ENCODE measurements at places on chromosomes 2 and 18.

GRCh38 chr18:76938619-76939018 is 116.3 kb downstream of the ZNF236 start:
- H3K4me3 ChIP-seq: no peak overlapping the region
- H3K27ac ChIP-seq: no peak overlapping the region
- no peaks in the 10 kb centered on the region for H3K4me1 ChIP-seq
- H3K27me3 ChIP-seq: no peaks in the 10 kb centered on the region
- peaks cover 13% of the 10 kb centered on the region for H3K36me3 ChIP-seq
- DNase-seq: no peak

DNA sequence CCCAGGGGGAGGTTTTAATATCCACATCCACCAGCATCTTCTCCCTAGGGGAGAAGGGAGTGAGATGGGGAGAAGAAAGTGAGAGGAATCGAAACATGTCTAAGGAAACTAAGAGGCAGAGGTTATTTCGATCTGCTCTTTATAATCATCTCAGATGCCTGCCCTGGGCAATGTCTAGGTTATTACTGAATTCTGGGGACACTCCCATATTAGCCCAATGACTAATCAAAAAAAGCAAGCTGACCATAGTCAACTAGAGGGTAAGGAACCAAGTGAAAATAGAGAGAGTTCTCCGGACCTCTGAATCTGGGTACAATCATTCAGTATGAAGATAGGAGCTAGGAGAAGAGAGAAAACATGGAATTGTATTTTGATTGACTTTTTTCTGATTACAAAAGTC is 56.7 kb upstream of the EML4 start:
- H3K36me3 ChIP-seq: no peaks in the 10 kb centered on the region
- no peak overlapping the region for H3K27ac ChIP-seq
- no peaks in the 10 kb centered on the region for H3K27me3 ChIP-seq
- peaks cover 17% of the 10 kb centered on the region for H3K4me1 ChIP-seq

GRCh38 chr2:96502891-96503636 is 2.1 kb downstream of the NEURL3 start:
- H3K4me1 ChIP-seq: peaks cover 35% of the 10 kb centered on the region
- H3K27ac ChIP-seq: no peak overlapping the region
- H3K27me3 ChIP-seq: peaks cover 2% of the 10 kb centered on the region
- DNase-seq: no peak
- H3K36me3 ChIP-seq: peaks cover 2% of the 10 kb centered on the region
- H3K4me3 ChIP-seq: no peak overlapping the region

DNA sequence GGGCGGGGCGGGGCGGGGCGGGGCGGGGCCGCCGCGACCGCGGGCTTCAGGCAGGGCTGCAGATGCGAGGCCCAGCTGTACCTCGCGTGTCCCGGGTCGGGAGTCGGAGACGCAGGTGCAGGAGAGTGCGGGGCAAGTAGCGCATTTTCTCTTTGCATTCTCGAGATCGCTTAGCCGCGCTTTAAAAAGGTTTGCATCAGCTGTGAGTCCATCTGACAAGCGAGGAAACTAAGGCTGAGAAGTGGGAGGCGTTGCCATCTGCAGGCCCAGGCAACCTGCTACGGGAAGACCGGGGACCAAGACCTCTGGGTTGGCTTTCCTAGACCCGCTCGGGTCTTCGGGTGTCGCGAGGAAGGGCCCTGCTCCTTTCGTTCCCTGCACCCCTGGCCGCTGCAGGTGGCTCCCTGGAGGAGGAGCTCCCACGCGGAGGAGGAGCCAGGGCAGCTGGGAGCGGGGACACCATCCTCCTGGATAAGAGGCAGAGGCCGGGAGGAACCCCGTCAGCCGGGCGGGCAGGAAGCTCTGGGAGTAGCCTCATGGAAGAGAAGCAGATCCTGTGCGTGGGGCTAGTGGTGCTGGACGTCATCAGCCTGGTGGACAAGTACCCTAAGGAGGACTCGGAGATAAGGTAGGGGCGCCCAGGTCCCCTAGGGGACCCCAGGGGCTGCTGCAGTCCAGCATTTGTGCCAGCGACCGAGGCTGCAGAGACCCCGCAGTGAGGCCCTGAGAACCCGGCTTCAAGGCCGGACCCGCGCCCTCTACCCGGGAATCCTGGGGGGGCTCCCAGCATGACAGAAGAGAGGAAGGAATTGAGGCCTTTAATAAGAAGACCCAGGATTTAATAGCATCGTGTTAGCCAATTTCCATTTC is at the start of gene KHK:
Gene KHK (plus strand): TSS at position 49 of the 870 bp plus-strand sequence. CDS start 488 bp downstream, at position 537.
- no peaks in the 10 kb centered on the region for H3K36me3 ChIP-seq
- peaks cover 35% of the 10 kb centered on the region for H3K4me1 ChIP-seq
- H3K27me3 ChIP-seq: no peaks in the 10 kb centered on the region

DNA sequence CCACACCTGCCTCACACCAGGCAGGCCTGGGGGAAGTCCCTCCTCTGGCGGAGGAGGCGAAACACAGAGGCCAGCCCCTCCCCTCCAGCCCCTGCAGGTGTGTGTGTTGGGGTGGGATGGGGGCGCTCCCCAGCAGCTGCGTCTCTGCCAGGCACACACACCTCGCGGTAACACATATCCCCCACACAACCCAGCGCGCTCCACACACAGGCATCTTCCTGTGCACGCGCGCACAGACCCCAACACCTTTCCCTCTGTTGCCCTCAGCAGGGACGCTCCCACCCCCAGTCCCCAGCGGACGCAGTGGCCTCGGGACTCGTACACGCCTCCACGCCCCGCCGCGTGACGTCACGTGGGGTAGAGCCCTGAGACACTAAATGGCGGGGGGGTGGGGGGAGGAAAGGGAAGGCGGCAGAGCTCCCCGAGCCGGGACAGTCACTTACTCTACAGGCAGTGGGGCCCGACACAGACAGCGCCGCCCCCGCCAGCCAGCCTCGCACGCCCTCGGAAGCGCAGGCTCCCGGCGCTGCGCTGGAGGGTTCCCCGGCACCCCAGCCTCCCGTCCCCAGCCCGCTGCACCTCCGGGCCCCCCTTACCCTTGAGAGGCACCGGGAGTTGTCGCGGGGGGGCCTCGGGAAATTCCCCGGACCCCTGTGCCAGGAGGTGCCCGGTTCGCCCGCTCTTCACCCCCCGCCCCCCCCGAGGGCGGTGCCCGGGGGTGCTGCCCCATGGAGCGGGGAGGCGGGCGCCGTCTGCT is at the start of gene WNT10A:
Gene WNT10A (plus strand): TSS at position 751 of the 757 bp plus-strand sequence. CDS start 144 bp downstream, outside the sequence.
- no peak within 1 kb of the TSS for H3K27ac ChIP-seq
- no peaks in the 10 kb centered on the region for H3K36me3 ChIP-seq
- H3K27me3 ChIP-seq: peaks cover 70% of the 10 kb centered on the region
- H3K4me1 ChIP-seq: peaks cover 21% of the 10 kb centered on the region
- peak within 1 kb of the TSS; percentile 40 for H3K4me3 ChIP-seq

DNA sequence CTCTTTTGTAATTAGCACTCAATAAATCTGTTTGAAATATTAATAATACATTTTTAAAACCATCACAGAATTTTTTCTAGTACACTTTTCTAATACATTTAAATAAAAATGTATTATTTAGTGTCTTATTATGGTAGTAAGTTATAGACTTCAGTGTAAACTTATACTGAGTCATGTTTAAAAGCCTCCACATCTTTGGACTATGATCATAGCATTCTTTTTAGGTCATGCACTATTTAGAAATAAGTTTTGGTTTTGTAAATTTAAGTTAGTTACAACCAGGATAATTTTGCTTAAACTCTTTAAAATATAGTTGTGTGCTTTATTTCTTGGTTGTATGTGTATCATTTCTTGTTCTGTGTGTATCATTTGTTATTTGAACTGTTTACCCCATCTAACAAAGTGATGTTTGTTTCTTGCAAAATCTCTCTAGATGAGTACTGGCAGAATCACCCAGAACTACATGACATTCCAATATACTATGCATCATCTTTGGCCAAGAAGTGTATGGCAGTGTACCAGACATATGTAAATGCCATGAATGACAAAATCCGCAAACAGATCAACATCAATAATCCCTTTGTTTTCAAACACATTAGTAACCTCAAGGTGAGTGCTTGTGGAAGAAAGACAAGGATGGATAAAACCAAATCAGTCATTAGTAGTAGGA is 16.7 kb downstream of the CPSF3 start:
- peaks cover 15% of the 10 kb centered on the region for H3K4me1 ChIP-seq
- H3K4me3 ChIP-seq: no peak overlapping the region
- no peak for DNase-seq
- H3K36me3 ChIP-seq: peaks cover 53% of the 10 kb centered on the region
- no peaks in the 10 kb centered on the region for H3K27me3 ChIP-seq

- DNase-seq: no peak
- H3K4me3 ChIP-seq: no peak overlapping the region
- H3K27ac ChIP-seq: no peak overlapping the region
- H3K36me3 ChIP-seq: no peaks in the 10 kb centered on the region
- H3K4me1 ChIP-seq: no peaks in the 10 kb centered on the region
These were observed 364.4 kb downstream of the ZNF521 start for GRCh38 chr18:24987303-24988252.

DNA sequence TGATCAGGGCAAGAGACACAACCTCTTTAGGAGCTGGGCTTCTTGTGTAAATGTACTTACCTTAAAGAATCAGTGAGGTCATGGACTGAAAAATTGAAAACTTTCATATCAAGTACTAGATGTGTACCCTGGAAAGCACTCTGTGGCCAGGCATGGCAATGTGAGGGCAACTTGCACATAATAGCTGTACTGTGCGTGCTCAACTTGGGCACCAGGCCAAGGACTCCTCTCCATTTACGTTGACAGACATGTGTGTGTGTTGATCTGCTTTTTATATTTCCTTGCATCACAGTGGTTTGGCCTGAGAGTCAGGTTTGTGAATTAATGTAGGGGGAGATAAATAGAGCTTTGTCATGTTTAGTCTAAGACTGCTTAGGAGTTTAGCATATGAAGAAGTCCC is 669.5 kb upstream of the REG3G start:
- no peaks in the 10 kb centered on the region for H3K4me1 ChIP-seq
- DNase-seq: no peak
- no peak overlapping the region for H3K4me3 ChIP-seq
- H3K27ac ChIP-seq: no peak overlapping the region
- no peaks in the 10 kb centered on the region for H3K27me3 ChIP-seq
- H3K36me3 ChIP-seq: no peaks in the 10 kb centered on the region

- peaks cover 27% of the 10 kb centered on the region for H3K4me1 ChIP-seq
- no peak overlapping the region for H3K4me3 ChIP-seq
- no peak for DNase-seq
- no peak overlapping the region for H3K27ac ChIP-seq
These were observed 46.2 kb upstream of the NABP1 start for GRCh38 chr2:191631754-191632153.

- no peaks in the 10 kb centered on the region for H3K4me1 ChIP-seq
- no peaks in the 10 kb centered on the region for H3K27me3 ChIP-seq
- no peak overlapping the region for H3K4me3 ChIP-seq
- no peak overlapping the region for H3K27ac ChIP-seq
- H3K36me3 ChIP-seq: no peaks in the 10 kb centered on the region
These were observed 138.2 kb downstream of the ASXL3 start for GRCh38 chr18:33716061-33716683.

DNA sequence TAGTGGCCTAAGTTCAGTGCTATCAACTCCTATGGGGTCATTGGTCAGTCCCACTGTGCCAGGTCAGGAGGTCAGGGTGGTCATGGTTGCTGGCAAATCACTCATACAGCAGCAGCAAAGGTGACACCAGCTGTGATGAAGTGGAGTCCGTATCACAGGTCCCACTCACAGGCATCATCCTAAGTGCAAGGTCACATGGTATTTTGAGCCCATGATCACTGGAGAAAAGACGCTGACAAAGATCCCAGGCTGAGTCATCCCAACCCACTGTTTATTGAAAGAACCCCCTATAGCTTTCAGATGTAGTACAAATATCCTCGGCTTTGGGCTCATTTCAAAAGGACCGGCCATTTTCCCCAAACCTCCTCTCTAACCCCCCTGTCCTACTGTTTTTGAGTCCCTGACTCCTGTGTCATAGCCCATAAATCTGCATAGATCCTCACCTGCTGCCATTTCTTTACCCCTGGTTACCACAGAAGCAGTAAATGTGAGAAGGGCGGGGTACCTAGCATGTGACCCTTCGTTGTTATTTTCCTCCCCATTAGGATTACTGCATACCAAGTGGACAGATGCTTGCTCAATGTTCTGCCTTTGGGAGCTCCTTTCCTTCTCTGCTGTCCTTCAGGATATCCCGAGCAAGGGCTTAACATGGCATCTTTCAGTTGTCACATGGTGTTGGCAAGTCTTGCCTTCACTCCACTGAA is 107.7 kb downstream of the COL6A3 start:
- no peak overlapping the region for H3K27ac ChIP-seq
- no peaks in the 10 kb centered on the region for H3K4me1 ChIP-seq
- peaks cover 6% of the 10 kb centered on the region for H3K27me3 ChIP-seq
- no peak for DNase-seq
- no peaks in the 10 kb centered on the region for H3K36me3 ChIP-seq

Data from activated CD4-positive, alpha-beta memory T cell treated with anti-CD3 and anti-CD28 coated beads, Interleukin-2, amount 10 ng/mL, durations not matched to agents 7 days and 5 days (primary cell).